ENCODE measurements at places on chromosomes 2 and 18. TPM values are rescaled to one million over a fixed set of nuclear protein-coding genes. Genes with fewer than 3 reads are reported as not detected.

Gene ACMSD
- 0.29 TPM for total RNA-seq

Gene DSEL
- total RNA-seq: 7.1 TPM

Gene GPR55
- total RNA-seq: not detected

Gene ST8SIA3
- total RNA-seq: not detected

Gene PCARE
- not detected for total RNA-seq

Gene GAREM1
- total RNA-seq: 2.0 TPM

Gene ALPP
- total RNA-seq: not detected

GRCh38 chr2:144801766-144802165 lies 281.8 kb upstream of the ZEB2 start:
- DNase-seq: peak; percentile 2

DNA sequence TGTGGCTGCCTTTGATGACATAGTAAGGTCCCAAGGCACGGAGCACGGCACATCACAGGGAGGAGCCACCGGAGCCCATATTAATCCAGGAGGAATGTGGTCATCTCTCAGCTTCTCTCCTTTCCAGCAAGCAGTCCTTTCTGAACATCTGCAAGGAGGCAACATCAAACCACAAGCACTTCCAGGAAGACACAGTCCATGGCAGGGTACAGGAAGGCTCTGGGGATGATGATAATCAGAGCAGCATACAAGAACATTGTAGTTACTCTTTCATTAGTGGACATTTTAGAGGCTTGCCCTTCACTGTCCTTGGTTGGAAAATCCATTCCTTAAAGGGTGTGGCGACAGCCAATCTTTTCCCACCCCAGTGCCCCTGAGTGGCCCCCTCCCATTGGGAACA lies 31.1 kb downstream of the YPEL5 start:
- DNase-seq: no peak

GRCh38 chr2:176002688-176003210 lies 682 bp upstream of the LNPK start:
- no peak for DNase-seq

GRCh38 chr2:3598197-3598910 lies 3.4 kb downstream of the COLEC11 start:
- no peak for DNase-seq

- DNase-seq: no peak
These were observed 194.3 kb downstream of the GALNT1 start for GRCh38 chr18:35775887-35776286.

- no peak for DNase-seq
These were observed 272.4 kb downstream of the KCNE4 start for GRCh38 chr2:223324402-223324801.

DNA sequence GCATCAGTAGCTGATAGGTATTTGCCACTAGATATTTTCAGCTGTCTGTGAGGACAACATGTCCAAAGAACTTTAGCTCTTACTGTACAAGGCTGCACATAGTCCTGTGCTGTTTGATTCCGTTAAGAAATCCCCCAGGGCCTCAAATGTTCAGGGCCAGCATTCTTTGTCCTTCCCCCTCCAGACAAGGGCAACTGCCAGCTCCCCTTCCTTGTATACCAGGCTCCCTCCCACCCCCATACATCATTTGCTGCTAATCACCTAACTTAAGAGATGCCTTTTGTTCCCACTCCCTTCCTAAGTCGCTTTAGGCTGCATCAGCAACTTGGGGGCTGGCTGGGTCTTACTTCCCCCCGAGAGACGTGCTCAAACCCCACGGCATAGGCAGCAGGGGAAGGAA lies 138.7 kb downstream of the CDH20 start:
- no peak for DNase-seq

DNA sequence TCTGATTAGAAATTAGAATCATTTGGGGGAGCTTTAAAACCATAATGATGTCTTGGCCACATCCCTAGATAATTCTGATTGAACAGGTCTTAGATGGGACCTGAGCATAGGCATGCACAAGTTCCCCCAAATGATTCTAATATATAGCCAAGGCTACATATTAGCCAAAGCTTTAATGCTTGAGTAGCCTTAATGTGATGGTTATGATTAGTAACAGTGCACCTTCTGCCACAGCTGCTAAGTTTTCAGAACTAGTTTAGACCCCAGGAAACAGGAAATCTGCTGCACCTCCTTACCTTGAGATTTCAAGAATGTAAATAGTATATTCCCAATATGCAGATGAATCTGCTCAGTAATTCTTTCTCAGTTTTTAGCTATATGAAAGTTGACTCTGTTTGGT lies 119.8 kb downstream of the PTPN4 start:
- no peak for DNase-seq

GRCh38 chr2:185404578-185404977 lies 334.0 kb upstream of the FSIP2 start:
- no peak for DNase-seq

DNA sequence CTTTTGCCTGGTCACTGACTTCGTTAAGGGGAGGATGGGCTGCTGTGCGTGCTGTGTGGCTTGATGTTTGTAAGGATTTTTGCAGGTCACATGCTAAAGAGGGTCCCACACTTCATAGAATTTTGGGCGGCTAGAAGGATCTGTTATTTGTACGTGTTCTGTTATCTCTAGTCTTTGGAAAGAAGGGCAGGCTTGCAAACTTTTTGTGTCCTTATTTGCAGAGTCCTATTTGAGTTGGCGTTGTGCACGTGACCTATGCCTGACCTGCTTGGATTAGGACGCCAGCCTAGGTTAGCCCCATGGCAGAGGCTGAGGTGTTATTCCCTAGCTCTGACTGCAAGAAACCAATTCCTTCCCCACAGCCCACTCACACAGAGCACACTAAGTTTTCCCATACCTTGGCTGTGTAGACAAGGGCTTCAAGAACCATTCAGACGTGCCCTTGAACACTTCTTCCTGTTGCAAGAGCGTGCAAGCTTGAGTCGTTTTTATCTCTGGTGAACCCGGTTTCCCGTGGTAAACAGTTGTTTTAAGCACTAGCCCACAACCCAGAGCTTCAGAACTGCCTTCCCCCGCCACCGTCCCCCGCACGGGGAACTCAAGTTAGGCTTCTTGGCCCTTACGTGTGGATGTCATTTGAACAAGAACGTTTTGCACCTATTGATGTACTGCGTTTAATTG lies 94.6 kb downstream of the LDLRAD4 start:
- no peak for DNase-seq

DNA sequence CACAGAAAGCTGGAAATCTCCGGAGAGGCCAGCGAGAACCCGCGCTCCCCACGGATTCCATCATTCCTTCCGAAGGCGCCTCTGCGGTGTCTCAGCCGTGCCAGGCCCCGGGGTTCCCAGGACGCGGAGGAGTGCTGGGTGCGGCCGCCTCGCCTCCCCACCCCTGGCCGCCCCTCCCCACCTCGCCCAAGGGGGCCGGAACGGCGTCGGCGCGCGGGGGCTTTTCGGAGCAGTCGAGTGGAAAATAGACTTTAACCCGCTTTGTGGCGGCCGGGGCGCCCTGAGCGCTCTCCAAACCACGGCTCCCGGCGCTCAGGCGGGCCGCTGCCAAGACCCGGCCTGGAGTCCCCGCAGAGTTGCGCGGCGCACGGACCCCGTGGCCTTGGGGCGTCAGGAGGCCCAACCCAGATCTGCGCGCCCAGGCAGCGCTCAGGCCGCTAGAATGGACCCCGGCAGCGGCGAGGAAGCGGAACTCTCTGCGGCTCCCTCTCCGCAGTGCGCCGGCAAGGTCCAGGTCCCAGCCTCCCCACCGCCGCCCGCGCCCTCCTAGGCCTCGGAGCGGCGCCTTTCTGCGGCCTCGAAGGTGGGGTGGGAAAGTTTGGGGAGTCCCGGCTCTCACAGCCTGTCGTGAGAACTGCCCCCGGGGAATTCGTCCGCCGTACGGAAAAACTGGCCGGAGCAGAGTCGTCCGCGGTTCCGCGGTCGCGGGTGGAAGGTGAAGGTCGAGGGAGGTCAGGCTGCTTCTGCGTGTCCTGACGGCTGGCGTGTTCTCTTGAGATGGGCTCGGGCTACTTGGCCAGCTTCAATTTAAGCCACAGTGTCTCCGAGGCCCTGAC lies 1.2 kb upstream of the EMX1 start:
- no peak for DNase-seq

DNA sequence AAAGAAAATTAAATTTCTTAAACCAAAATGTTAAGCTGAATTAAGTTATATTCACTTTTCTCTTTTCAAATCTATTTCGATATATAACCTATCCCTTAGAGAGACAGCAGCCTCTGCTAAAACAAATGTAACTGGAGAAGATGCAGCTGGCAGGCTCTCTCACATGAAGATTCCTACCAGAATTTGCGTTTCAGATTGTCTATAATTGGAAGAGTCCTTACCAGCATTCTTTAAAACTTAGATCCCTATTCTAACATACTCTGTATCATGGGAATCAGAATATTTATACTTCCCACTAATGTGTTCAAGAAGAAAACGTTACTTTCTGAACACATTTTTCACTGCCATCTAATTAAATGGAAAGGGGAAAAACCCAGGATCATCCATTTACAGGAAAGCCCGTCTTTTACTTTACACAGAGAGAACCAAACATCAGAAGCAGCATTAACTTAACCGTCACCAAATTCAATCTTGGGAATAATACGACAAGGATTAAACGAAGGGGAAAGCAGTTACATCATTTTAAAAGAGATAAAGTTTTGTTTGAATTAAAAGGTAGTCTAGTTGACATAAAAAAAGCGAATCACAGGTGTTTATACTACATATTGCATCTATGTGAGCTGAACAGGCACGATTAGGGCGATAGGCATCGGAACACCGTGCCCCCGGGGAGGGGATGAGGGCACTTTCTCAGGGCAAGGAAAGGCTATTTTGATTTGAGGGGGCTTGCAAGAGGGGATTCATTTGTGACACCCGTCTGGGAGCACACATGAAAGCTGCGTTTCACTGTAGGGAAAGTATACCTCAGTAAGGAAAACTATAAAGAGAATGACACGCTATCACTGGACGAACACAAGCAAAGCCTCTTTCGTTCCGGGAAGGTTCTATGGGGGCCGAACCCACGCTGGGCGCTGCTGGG lies 1.3 kb downstream of the PTPN2 start:
- no peak for DNase-seq

- DNase-seq: no peak
These were observed 20.7 kb downstream of the SLC14A2 start for GRCh38 chr18:45635893-45636509.

DNA sequence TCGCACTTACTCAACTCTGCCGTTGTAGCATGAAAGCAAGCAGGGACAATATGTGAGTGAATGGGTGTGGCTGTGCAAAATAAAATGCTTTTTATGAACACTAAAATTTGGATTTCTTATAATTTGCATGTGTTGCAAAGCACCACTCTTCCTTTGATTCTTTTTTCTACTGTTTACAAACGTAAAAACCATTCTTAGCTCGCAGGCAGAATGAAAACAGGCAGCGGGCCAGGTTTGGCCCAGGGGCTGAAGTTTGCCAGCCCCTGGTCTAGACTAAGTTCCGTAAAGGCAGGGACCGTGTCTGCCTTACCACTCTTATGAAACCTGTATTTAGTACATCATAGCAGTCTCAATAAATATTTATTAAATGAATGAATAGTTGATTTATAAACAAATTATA lies 83.7 kb upstream of the SPATS2L start:
- no peak for DNase-seq

GRCh38 chr2:74391209-74391579 lies 11.1 kb upstream of the DCTN1 start:
- DNase-seq: no peak

GRCh38 chr2:96251721-96252292 lies 14.0 kb downstream of the TMEM127 start:
- DNase-seq: peak; percentile 73

DNA sequence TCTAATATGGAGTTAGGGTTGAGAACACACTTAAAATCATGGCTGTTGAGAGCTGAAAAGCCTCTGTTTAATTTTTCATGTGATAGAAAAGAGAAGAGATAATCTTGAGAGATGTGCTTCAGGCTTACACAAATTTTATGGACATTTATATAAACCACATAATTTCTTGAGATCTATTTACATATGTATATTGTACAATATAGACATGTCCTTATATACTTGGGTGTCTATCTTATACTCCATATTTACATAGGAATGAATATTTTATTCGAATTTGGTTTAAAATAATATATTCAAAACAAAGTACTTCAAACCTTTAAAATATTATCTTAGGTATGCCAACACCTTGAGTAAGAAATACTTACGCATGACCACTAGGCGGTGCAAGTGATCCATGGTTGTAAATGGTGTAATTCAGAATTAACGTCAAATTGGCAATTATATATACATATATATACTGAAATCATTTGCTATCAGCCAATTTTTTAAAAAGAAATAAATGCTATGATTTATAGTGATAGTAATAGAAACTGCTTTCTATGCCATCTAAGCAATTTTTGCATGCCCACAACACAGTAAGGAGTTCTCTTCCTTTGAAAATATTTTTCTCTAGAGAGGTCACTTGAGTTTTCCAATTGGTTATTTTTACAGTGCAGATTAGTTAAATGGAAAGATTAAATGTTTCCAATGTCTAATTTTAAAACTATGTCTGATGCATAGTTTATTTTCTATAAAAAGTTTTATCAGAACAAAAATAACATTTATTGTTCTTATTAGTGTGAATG lies 37.6 kb upstream of the SPAG16 start:
- DNase-seq: no peak

DNA sequence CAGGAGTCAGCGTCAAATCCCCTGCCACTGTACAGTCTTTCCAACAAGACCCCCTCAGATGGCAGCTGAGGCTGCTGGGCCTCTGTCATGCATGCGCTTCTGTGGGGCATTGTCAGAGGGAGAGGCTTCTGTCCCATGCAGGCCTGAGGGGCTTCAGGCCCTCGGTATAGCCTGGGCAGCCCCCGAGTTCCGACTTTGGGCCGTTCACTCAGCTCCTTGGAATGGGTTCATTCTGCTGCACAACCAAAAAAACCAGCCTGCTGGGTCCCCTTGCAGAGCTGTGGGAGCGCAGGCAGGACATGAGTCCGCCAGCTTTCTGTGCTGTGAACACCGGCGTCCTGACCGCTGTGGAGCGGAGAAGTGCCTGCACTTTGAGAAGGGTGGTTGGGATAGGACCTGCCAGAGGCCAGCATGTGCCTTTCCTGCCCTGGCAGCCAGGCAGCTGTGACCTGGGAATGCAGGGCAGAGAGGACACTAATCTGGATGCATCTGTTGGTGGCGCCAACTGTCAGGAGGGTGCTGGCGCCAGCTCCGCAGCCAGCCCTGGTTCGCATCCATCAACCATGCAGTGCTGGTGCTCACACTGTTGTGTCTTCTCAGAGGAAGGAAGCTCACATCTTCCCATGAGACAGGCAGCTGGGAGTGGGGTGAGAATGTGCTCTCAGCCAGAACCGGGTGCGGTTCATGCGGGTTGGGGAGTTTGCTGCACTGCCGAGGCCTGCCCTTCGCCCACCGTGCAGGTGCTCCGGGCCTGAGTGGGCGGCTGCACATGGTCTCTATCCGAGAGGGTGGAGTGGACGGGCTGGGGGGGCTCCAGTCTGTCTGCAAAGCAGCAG lies 14.3 kb downstream of the ARHGEF4 start:
- DNase-seq: no peak

DNA sequence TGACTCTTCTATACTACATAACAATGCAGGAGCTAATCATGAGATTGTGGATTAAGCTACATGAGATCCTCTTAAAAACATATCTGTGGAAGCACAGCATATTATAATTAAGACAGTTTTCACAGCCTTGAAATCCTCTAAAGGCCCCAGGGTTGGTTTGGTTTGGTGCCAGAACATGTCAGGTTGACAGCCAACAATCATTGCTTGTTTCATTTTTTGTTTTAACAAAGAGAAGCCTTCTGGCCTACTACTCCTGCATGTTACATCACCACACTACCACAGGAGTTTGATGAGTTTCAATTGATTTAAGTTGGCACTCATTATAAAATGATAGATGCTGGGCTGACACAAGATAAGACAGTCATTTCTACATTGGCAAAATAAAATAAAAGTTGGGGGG lies 255.9 kb upstream of the ERBB4 start:
- no peak for DNase-seq

All from epithelial cell of proximal tubule (primary cell).